ENCODE measurements at places on chromosomes 4 and X. TPM values are rescaled to one million over a fixed set of nuclear protein-coding genes. Genes with fewer than 3 reads are reported as not detected.

GRCh38 chrX:39755143-39756032 is 342.4 kb downstream of the BCOR start:
- peak; percentile 51 for DNase-seq

DNA sequence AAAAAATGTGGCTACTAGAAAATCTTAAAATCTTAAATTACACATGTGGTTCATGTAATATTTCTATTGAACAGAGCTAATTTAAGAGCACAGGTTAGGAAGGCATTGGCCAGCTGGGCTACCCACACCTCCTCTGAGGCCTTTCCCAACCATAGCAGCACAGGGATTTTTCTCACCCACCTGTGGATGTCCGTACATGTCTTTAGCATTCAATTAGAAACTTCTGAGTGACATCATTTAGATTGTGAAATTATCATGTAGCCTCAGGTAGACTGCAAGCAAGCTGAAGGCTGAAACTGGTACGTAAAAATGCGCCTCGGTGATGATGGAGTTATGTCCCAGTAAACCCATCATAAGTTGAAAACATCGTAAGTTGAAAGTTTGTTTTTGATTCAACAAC is 31.2 kb downstream of the SCARB2 start:
- DNase-seq = no peak

DNA sequence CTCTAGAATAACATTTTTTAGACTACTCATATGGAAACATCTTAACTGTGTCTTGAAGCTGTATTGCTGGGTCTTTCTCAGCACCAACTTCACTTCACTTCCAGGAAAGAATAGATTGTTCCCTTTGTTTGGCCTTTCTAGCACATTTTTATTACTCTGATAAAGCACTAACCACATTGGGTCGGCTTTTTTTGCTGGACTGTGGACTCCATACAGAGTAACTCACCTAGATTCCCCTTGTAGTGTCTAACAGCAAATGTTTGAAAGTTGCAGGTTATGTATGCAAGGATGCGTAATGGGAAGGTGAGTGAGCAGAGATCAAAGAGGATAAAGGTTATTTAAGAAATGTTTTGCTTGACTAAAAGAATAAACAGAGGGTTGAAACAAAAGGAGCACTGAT is 101.2 kb downstream of the MMRN1 start:
- peak; percentile 86 for DNase-seq

DNA sequence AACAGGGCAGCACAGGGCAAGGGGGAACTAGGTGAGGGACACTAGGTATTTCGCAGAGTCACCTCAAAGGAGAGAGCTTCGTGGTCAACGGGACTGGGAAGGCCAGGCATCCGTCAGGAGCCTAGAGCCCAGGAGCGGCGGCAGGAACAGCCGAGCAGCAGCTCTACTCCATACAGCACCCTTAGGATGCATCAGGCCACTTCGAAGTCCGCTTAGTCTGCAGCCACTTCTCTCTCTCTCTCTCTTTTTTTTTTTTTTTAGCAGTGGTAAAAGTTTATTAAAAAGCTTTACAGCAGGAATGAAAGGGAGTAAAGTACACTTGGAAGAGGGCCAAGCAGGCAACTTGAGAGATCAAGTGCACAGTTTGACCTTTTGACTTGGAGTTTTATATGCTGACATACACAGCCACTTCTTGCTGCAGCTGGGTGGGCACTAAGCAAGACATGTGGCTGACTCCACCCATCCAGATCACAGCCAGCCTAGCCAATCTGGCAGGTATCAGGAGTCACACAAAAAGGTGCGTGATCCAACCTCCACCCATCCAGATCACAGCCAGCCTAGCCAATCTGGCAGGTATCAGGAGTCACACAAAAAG is 209.7 kb upstream of the RADX start:
- DNase-seq = peak; percentile 56

- DNase-seq = no peak
Observed at GRCh38 chr4:21184788-21185187, 484.5 kb downstream of the PACRGL start.

DNA sequence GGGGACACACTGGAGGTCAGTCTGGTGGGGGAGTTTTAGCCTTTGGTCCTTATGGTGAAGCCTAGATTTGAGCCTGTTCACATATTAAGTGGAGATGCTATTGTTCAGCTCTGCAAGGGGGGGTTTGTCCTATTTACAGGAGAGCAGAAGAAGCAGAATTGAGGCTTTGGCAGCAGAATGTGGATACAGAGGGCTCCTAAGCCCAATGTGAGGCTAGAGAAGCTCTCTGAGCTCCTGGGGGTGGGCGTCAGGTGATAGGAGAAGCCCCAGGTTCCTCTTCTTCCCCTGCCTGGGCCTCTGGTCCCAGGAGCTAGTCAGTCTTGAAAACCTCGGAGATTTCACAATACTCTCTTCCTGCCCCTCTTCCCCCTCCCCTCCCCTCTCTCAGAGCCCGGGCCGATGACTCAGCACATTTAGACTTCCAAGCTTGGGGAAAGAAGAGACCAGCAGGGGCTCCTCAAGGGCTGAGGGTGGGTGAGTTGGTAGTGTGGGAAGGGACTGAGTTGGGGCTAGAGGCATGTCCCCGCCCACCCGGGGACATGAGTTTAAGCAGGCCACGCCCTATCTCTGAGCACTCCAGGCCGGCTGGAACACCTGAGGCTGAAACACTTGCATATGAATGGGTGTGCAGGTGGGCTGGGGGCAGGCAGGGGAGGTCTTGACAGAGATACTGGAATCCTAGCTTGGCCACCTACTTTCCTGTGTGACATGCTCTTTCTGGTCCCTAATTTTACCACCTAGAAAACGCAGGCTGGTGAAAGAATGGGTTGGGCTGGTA is 3.4 kb downstream of the TFE3 start:
- peak; percentile 85 for DNase-seq

DIPK2B gene
- 6.3 TPM for polyA plus RNA-seq

FNIP2 gene
- 28.1 TPM for polyA plus RNA-seq

DNA sequence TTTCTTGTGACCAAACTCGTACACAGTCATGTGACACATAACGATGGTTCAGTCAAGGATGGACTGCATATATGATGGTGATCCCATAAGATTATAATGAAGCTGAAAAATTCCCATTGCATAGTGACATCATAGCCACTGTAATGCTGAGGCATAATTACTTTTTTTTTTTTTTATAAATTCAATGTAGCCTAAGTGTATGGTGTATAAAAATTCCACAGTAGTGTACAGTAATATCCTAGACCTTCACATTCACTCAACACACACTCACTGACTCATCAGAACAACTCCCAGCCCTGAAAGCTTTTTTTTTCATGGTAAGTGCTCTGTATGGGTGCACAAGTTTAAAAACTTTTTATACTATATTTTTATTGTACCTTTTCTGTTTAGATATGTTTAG is 105.0 kb downstream of the AREG start:
- DNase-seq = no peak

GRCh38 chrX:146477341-146477740 is 332.2 kb upstream of the CXorf51B start:
- no peak for DNase-seq

DNA sequence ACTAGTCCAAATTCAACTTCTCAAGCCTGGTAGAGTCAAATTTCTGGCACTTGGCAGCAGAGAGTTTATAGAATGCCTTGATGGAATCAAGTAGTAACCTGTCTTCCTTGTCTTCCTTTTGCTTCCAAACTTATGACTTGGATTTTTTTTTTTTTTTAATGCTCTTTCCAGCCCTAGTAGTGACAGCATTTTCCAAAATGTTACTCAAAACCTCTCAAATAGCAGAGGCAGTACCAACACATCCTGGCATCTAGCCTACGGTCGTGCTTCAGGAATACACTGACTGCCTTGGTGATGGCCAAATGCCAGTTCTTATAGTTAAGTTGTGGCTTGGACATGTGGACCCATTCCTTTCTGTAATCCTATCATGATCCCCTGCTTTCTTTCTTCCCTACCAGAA is 46.0 kb downstream of the GALNT7 start:
- DNase-seq = no peak

- peak; percentile 69 for DNase-seq
Observed at GRCh38 chrX:119887721-119888425, 7.8 kb upstream of the AKAP14 start.

- no peak for DNase-seq
Observed at GRCh38 chr4:117014236-117014635, 71.1 kb downstream of the TRAM1L1 start.

FSTL5 gene
- polyA plus RNA-seq = 7.0 TPM

DNA sequence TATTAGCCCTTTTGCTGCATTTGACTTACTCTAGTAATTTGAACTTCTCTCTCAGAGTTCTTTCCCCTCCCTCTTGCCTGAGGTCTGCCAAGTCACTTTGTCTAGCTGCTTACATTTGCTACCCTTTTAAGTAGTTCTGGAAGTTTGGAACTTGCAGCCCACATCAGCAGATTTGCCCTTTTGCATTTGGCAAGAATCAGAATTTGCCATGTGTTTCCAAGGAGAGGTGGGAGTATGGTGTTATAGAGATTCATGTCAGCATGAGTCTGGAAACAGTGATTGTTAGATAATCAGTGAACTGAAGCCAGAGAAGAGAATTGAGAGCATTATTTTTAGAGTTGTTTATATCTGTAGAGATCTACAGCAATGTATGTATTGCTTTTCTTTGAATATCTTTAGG is 52.1 kb downstream of the KLHL34 start:
- no peak for DNase-seq

- DNase-seq = no peak
Observed at GRCh38 chr4:105126311-105127169, 20.1 kb upstream of the TET2 start.

DNA sequence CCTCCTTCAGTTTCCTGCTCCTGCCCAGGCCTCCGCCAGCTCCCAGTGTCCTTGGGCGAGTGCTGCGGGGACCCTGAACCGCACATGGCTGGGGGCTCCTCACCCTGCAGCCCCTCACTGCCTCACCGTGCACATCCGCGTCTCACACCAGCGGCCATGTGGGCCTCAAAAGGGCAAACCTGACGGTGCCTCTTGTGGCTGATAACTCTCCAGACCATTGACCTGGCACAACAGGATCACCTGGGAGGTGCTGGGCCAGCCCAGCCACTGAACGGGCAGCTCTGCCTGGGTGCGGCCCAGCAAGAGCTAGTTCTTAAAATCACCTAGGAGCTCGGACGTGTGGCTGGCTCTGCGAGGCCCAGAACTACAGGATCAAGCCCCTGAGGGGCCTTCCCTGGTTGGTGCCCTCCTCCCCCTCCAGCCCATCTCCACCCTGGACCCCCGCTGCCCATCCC is 4.1 kb upstream of the S100P start:
- no peak for DNase-seq

- DNase-seq = no peak
Observed at GRCh38 chr4:44351069-44351468, 97.5 kb downstream of the KCTD8 start.

GRCh38 chr4:101232074-101232776 is 115.1 kb downstream of the PPP3CA start:
- no peak for DNase-seq

DNA sequence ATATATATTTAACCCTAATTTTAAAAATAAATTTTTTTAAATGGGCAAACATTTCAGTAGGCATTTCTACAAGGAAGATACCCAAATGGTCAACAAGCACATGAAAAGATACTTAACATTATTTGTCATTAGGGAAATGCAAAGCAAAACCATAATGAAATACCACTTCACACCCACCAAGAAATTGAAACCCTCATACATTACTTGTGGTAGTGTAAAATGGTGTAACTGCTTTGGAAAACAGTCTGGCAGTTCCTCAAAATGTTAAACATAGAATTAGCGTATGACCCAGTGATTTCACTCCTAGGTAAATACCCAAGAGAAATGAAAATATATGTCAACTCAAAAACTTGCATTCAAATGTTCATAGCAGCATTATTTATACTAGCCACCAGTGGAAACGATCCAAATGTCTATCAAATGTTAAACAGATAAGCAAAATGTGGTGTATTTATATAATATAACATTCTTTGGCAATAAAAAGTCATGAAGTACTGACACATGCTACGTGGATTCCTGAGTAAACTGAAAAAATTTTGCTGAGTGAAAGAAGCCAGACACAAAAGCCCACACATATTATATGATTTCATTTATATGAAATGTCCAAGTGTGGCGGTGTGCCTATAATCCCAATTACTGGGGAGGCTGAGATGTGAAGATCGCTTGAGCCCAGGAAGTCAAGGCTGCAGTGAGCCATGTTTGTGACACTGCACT is 16.6 kb downstream of the TRIM2 start:
- no peak for DNase-seq

FRMD7 gene
- polyA plus RNA-seq = not detected

GRCh38 chr4:182427554-182427953 is 184.4 kb downstream of the TENM3 start:
- no peak for DNase-seq

- no peak for DNase-seq
Observed at GRCh38 chr4:8741513-8742226, 130.0 kb downstream of the HMX1 start.

- DNase-seq = no peak
Observed at GRCh38 chr4:24802648-24803047, 7.3 kb downstream of the SOD3 start.

- no peak for DNase-seq
Observed at GRCh38 chrX:6968231-6968630, 179.3 kb upstream of the STS start.

CXCL1 gene
- 4.3 TPM for polyA plus RNA-seq

DNA sequence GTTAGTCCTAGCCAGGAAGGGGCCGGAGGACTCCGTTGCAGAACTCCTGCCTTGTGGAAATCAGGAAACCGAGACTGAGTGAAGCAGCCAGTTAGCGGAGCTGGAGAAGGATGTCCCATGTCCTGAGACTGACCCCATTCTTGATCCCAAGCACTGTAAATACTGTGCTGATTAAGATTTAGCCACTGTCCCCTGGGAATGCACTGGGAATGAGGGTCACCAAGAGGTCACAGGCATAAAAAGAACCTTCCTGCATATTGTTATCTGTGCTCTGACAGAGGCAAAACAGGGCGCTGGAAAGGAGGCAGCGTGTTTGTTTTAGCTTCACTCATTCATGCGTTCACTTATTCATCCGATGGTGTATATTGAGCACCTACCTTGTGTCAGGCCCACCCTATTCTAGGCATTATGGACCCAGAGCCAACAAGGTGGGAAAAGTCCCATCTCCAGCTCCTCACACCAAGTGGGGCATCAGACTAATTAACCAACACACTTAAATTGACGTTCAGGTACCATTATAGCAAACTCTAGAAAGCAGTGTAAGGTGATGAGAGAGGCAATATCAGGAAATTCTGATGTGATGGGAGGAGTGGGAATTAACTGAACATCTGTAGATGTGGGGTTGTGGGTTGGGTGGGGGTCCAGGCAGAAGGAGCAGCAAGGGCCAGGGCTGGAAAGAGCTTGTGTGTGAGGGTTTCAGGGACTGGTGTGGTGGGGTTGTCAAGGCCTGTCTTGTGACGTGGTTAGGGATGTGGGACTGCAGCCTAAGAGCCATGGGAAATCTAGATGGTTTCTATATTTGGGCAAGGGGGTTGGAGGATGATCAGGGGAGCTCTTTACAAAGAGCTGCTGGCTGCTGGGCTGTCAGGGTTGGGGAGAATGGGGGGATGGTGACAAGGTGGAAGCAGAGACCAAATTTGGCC is 10.6 kb upstream of the SLC2A9 start:
- no peak for DNase-seq

- no peak for DNase-seq
Observed at GRCh38 chr4:47415719-47416118, 47.8 kb downstream of the COMMD8 start.

GRCh38 chr4:157957905-157958304 is 214.9 kb downstream of the GASK1B start:
- no peak for DNase-seq
